Stimulated activated CD8-positive, alpha-beta memory T cell treated with anti-CD3 and anti-CD28 coated beads, Interleukin-4, amount 100 ng/mL, for 24 hours (primary cell): ENCODE measurements at places on chromosomes 4 and X.

- no peak for DNase-seq
Observed at GRCh38 chr4:24984602-24985532, 45.9 kb downstream of the LGI2 start.

DNA sequence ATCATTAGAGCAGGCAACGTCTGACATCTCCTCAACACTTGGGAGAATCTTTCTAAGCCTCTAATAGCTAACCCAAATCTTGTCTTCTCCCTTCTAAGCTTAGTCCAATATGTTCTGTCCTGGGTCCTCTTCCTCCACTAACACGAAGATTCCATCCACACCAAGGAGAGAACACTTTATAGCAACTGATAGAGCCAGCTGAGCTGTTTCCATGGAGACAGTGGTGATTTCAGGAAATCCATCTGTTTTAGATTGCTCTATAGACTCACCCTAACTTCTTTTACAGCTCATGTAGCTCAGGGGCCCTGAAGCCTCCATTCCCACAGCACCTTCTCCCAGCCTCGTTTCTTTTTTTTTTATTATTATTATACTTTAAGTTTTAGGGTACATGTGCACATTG, 37.4 kb downstream of the SCD5 start:
- DNase-seq: no peak

DNA sequence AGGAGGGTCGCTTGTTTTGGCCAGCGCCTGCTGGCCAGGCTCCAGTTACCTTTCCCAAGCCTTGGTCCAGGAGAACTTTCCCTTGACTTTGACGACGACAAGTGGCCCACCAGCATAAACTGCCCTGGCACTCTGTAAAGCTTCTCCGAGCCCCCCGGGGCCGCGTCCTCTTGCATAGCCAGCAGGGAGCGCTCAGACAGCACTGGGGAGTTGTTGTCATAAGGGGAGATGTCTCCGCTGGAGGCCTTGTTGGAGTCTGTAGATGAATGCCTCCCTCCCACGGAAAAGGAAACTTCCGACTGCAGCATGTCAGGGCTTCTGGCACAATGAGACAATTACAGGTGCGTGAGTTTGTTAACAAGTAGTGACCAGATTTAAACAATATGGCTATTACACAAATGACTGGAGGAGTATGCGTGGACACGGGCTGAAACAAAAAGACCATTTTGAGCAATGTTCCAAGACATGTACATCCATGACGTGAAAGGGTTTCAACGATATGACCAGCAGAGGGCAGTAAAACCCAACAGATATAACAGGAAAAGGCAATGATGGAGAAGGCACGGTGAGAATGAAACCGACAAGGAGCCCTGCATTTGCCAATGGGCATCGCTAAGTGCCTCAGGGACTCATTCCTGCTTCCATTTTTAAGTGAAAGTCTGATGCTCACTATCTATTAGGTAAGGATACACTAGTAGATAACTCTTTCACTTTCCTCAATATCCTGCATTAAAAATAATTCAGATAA, 33.0 kb downstream of the HCCS start:
- peak; percentile 15 for DNase-seq

DNA sequence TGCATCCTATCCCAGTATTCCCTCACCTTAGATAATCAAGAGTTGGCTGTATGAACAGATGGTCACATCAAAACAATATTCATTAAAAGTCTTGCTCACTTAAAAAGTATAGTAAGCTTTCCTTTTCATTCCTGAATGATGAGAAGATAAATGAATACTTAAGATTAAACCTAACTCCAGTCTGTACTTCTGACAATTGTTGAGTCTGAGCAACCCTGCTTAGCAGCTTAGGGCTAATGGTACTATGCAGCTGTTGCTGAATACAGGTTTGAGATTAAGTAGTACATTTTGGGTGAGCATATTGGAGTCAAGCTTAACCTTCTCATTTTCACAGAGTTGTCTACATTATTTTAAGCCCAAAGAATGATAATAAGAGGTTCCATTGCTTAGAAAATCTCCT, 121.7 kb upstream of the ETNPPL start:
- no peak for DNase-seq

GRCh38 chr4:125928652-125929051, 613.9 kb downstream of the FAT4 start:
- DNase-seq: no peak

DNA sequence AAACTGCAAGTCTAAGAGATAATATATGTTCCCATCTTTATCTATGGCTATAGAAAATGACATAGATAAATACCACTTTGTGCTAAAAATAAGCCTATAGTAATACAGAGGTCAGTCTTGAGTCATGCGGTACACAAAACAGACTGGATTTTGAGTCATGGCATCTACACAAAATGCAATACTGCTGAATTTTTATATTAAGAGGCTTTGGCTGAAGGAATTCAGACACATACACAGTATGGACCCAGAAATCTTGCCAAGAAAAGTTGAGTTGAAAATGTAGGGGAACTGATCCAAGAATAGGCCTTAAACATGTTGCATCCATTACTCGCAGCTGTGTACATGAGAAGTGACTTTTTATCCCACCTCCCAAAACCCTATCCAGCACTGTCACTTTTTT, 184.4 kb downstream of the TENM3 start:
- no peak for DNase-seq

DNA sequence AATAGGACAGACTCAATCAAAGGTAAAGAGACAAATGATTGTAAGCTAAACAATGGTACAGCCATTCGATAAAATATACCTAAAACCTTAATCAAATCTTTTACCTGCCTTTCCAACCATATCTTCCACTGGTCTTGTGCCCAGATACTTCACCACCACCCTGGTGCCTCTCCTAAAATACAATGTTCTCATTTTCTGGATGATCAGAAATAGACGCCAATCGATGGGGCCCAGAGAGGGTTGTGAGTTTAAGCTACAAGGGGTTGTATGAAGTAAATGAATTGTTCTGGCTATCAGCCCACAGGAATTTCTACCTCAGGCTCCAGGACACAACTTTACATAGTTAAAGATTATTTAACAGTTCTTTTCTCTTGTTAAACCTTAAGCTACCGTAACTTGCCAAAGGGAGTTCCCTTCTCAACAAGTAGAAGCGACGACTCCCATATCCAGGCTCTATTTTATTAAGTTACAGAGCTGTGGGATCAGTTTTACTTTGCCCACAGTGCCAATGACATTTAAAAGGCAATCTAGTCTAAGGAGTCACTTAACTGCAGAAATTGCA, 99.1 kb downstream of the CHRNA9 start:
- DNase-seq: no peak

GRCh38 chr4:81521708-81522107, 50.0 kb upstream of the RASGEF1B start:
- DNase-seq: no peak

DNA sequence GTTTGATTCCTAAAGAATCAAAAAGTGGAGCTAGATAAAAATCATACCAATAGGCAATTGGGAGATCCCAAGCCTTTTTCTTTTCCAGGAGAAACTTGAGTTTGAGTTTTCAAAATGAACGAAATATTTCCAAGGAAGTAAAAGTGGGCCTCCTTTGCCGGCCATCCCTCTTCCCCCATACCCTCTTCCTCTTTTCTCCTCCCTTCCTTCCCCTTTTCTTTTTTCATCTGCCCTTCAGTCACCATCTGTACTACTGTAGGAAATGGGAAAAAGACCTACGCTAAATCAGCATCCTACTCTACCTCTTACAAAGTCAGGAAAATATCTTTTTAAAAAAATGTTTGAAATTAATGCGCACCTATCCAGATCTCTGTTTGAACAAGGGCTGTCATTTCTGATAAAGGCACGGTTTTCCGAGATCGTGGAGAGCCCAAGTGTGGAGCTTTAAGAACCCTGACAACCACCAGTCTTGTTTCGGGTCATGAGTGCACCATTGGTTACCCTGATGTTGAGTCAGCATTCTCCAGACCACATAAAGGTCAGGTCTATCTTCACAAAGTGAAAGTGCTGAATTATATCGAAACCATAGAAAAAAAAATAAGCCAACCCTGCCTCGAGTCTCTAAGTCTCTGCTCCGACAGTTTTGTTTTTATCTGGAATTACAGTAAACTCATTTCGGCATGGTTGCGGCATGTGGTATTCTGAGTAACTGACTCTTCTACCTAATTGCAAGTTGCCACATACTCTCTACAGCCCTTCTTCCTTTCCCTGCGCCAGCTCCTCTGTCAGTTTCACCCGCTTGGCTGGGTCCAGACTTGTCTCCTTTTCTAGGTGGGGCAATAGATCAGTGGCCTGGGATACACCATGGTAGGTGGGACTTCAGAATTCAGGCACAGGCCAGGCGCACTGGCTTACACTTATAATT, 140.2 kb upstream of the KLF3 start:
- no peak for DNase-seq
